Pancreas (tissue), 10 donors: ENCODE measurements at places on chromosomes 12 and 14. TPM values are rescaled to one million over a fixed set of nuclear protein-coding genes. Genes with fewer than 3 reads are reported as not detected.

GRCh38 chr14:60642270-60643140 lies 6.8 kb downstream of the SIX1 start:
- no peak for DNase-seq

The TAS2R20 gene
- 0.70 TPM for total RNA-seq

The SEC23A gene
- total RNA-seq, result 10.4 TPM

The SEL1L gene
- 468 TPM for total RNA-seq

The ADCY6 gene
- 21.0 TPM for total RNA-seq

GRCh38 chr14:26596543-26597061 lies 1.2 kb downstream of the NOVA1 start:
- DNase-seq, result no peak
